B cell (primary cell): ENCODE measurements at places on chromosomes 16 and 17. TPM values are rescaled to one million over a fixed set of nuclear protein-coding genes. Genes with fewer than 3 reads are reported as not detected.
A peak's percentile ranks its signal among the peaks of the same experiment; 100 is the strongest.

Gene ARSG
- 18.1 and 18.4 TPM in 2 replicates for total RNA-seq

Gene ZSCAN10
- not detected in 2 replicates for total RNA-seq

Gene RMI2
- total RNA-seq: 25.5 and 27.0 TPM in 2 replicates

Gene ITGAE
- total RNA-seq: 48.2 and 49.8 TPM in 2 replicates

Gene BICDL2
- total RNA-seq: 0.20 TPM in 1 of 2 replicates, not detected in the other

Gene CTRB2
- not detected in 2 replicates for total RNA-seq

Gene SPIRE2
- 2.0 and 2.7 TPM in 2 replicates for total RNA-seq

DNA sequence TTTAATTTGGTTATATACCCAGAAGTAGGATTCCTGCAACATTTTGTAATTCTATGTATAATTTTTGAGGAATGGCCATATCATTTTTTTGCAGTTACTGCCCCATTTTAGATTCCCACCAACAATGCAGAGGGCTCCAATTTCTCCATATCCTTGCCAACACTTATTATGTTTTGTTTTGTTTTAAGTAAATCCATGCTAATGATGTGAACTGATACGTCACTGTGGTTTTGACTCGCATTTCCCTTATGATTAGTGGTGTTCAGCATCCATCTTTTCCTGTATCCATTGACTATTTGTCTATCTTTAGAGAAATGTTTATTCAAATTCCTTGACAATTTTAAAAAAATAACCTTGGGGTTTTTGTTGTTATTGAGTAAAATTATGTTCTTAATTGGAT is 826.4 kb downstream of the CDH11 start:
- no peak overlapping the region for H3K4me3 ChIP-seq
- DNase-seq: no peak
- no peaks in the 10 kb centered on the region for H3K4me1 ChIP-seq
- no peaks in the 10 kb centered on the region for H3K36me3 ChIP-seq
- H3K27me3 ChIP-seq: no peaks in the 10 kb centered on the region

GRCh38 chr16:58360041-58360634 is 32.1 kb upstream of the GINS3 start:
- no peak overlapping the region for H3K27ac ChIP-seq
- H3K4me3 ChIP-seq: no peak overlapping the region
- DNase-seq: no peak
- H3K27me3 ChIP-seq: peaks cover 11% of the 10 kb centered on the region
- no peaks in the 10 kb centered on the region for H3K4me1 ChIP-seq

DNA sequence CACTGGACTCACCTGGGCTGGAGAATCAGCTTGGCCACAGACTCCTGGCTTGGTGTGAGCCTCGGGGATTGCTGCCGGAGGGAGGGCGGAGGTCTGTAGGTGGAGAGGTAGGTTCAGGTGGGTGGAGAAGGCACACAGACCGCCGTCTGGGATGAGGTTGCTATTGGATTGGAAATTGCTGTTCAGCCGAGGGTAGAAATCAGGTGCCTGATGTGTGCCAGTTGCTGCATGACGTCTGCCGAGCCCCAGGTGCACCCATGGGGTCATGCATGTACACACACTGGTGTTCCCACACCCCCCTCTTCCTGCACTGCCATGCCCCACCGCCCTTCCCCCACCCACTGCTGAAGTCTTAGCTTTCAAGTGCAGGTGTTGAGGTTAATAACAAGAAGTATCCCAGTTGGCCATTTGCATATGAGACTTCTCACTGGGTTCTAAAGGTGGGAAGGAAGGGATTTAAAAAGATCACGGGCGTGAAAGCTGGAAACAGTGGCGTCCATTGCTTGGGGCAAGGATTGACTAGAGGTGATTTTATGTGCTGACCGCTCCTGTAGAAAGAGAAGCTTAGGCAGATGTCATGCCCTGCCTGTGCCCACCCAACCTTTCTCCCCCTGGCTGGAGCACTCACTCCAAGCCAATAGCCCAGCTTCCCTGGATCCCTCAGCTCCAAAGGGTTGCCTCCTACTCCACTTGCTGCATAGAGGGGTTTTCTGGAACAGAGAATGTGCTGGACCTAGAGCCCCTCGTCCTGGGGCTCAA is 193.6 kb downstream of the CCDC182 start:
- no peaks in the 10 kb centered on the region for H3K36me3 ChIP-seq
- H3K4me1 ChIP-seq: peaks cover 87% of the 10 kb centered on the region
- H3K4me3 ChIP-seq: peak overlapping the region; percentile 37
- no peaks in the 10 kb centered on the region for H3K27me3 ChIP-seq
- peak; percentile 97 for DNase-seq

DNA sequence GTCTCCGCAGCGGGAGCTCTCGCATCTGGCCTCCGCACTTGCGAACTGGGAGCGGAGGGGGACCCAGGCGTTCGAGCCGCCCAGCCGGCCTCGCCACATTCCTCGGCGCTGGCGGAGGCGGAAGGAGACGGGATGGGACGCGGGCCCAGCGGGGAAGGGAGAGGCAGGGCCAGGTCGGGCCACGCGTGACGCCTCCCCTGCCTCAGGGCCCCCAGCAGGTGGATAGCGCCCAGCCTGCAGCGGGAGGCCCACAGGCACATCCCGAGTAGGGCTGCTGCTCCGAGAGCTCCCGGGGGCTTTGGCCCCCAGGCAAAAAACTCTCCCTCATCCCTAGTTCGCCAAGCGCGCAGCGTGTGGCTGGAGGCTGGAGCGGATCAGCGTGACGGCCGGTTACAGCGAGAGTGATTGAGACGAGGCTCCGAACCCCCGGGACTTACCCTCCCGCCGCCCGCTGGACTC is 800 bp downstream of the PLEKHH3 start:
- H3K27me3 ChIP-seq: peaks cover 67% of the 10 kb centered on the region
- DNase-seq: no peak
- peak overlapping the region; percentile 65 for H3K4me3 ChIP-seq
- peaks cover 77% of the 10 kb centered on the region for H3K4me1 ChIP-seq

DNA sequence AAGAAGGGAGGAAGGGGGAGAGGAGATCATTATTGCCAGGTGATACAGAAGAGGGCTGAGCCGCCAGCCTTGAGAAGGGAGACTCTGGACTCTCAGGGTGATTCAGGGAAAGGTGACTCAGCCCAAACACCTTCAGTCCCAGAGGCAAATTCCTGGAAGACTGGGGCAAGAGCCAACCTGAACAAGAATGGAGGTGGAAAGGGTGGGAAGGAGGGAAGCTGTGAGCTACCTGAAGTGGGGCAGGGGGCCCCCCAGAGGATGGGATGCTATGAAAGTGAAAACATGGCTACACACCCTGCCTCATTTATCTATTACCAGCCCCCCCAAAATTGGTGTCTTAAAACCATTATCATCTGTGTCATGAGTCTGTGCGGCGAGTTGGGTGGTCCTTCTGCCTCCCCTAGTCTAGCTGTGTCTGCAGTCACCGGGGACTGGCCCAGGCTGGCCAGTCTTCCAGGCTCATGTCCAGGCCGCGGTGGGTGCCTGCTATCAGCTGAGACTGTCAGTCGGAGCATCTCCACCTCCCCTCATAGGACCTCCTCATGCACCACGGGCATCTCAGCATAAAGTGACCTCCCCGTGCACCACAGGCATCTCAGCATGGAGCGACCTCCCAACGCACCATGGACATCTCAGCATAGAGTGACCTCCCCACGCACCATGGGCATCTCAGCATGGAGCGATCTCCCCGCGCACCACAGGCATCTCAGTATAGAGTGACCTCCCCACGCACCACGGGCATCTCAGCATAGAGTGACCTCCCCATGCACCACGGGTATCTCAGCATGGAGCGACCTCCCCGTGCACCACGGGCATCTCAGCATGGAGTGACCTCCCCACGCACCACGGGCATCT is 3.2 kb upstream of the SLC47A2 start:
- H3K4me3 ChIP-seq: no peak overlapping the region
- H3K4me1 ChIP-seq: peaks cover 6% of the 10 kb centered on the region
- H3K27me3 ChIP-seq: no peaks in the 10 kb centered on the region
- no peaks in the 10 kb centered on the region for H3K36me3 ChIP-seq
- no peak for DNase-seq
- no peak overlapping the region for H3K27ac ChIP-seq

GRCh38 chr17:55726440-55726839 is 3.8 kb upstream of the TMEM100 start:
- H3K4me1 ChIP-seq: peaks cover 5% of the 10 kb centered on the region
- H3K27me3 ChIP-seq: peaks cover 13% of the 10 kb centered on the region
- no peak overlapping the region for H3K4me3 ChIP-seq
- no peak for DNase-seq
- no peaks in the 10 kb centered on the region for H3K36me3 ChIP-seq

- no peak for DNase-seq
- H3K4me1 ChIP-seq: no peaks in the 10 kb centered on the region
- no peaks in the 10 kb centered on the region for H3K27me3 ChIP-seq
- H3K4me3 ChIP-seq: no peak overlapping the region
Observed at GRCh38 chr17:64679710-64680216, 17.7 kb upstream of the SMURF2 start.

- H3K36me3 ChIP-seq: peaks cover 3% of the 10 kb centered on the region
- H3K27me3 ChIP-seq: no peaks in the 10 kb centered on the region
- no peak overlapping the region for H3K4me3 ChIP-seq
- H3K4me1 ChIP-seq: peaks cover 38% of the 10 kb centered on the region
Observed at GRCh38 chr16:12009922-12010321, 33.4 kb downstream of the SNX29 start.

DNA sequence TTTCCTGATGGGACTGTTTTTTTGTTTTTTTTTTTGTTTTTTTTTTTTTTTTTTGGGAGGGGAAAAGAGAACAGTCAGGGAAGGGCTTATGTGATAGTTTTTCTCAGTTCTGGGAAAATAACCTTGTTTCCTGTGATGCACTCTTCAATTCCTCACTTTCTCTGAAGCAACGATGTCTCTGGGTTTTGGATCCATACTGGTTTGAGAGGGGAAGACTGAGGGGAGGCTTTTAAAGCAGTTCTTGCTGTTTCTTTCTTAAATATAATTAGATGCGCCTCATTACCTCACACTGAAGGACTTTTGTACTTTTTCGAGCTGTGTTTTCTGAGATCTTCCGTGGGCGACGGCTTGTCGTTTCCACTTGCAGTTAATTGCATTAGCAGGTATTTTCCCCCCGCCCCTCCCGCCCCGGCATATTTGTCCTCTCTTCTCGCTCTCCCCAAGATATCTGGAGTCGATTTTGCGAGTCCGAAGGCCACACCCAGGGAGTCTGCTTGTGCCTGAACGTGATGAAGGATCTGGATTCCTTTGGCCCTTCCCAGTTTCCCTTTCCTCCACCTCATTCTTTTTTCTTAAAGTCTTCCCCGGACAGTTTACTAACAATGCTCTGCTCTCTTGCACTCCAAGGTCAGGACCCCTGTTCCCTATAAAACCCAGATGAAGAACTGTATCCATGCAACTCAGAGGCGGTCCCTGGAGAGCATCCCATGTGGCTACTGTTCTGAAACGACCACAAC is 125.2 kb upstream of the ZFHX3 start:
- H3K36me3 ChIP-seq: no peaks in the 10 kb centered on the region
- H3K27ac ChIP-seq: no peak overlapping the region
- H3K4me3 ChIP-seq: no peak overlapping the region
- no peaks in the 10 kb centered on the region for H3K27me3 ChIP-seq
- H3K4me1 ChIP-seq: no peaks in the 10 kb centered on the region
